ENCODE measurements at places on chromosomes 5 and 9.

GRCh38 chr9:76624391-76625048 lies 139.7 kb upstream of the PCA3 start:
- DNase-seq = no peak

GRCh38 chr5:119370486-119370885 lies 14.7 kb downstream of the TNFAIP8 start:
- DNase-seq = no peak

GRCh38 chr9:7094052-7094451 lies 336.3 kb downstream of the KDM4C start:
- no peak for DNase-seq

DNA sequence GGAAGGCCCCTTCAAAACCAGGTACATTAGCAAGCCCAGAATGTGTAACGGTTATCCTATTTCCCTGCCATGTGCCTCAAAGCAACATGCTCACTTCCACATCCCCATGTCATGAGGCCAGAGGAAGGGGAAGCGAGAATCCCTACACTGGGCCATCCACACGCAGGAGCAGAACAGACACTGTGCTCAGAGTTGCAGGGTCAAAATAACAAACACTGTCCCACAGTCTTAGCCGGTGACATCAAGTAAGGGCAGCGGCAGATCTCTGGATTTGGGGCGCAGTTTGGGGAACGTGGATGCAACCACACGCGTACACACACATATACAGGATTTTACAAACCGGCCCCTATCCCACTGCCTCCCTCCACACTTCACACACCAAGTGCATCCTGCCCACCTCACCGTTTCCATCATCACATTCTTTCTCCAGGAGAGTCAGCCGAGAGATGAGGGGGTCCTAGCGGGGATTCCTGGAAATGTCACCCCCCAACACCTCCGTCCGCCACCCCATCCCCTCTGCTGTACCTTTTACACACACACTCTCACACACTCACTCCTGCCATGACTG lies 776 bp downstream of the APBA1 start:
- no peak for DNase-seq

DNA sequence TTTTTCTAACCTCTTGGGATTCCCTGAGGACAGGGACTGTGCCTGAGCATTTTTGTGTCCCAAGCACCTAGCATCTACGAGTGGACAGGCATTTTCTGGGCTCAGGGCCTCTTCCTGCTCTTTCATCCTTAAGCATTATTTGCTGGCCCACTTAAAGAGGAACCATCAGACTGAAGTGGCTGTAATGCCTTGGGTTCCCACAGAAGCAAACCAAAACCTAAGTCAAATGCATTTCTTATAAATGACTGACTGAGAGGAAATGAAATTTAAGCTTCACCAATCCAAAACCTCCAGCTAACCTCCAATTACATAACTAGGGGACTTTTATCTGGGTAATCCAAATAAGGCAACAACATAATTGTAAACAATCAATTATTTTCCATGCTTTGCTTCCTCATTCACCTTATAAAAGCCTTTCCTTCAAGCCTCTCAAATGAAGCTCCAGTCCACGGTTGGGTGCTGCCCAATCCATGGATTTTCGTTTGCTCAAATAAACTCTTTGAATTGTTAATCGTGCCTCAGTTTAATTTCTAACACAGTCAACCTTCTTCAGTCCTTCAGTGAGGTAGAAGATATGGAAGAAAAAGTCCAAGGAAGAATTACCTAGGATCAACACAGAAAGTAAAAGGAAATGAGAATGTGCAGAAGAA lies 25.3 kb upstream of the SLC31A2 start:
- no peak for DNase-seq

GRCh38 chr9:121350993-121351561 lies 19.0 kb downstream of the STOM start:
- DNase-seq = peak; percentile 89

- DNase-seq = no peak
These were observed 39.1 kb downstream of the FBN2 start for GRCh38 chr5:128498844-128499455.

GRCh38 chr5:33417632-33418031 lies 23.1 kb upstream of the TARS1 start:
- no peak for DNase-seq

DNA sequence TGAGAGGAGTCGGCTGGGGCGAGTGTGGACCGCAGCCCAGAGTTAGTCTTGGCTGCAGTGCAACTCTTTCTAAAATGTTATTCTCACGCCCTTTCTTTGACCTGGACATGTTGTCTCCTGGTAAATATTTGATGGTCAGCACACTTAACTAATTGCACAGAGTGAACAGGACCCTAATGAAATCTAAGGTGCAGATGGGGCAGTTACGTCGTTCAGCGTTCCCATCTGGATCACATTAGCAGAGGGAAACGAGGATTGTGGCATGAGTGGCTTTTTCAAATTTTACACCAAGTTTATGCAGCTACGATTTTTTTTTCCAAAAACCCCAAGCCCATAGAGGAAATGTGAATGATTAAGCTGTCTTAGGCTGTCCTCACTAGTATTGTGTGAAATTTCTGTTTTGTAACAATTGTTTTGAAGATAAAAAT lies 483 bp downstream of the C9orf85 start:
- no peak for DNase-seq

DNA sequence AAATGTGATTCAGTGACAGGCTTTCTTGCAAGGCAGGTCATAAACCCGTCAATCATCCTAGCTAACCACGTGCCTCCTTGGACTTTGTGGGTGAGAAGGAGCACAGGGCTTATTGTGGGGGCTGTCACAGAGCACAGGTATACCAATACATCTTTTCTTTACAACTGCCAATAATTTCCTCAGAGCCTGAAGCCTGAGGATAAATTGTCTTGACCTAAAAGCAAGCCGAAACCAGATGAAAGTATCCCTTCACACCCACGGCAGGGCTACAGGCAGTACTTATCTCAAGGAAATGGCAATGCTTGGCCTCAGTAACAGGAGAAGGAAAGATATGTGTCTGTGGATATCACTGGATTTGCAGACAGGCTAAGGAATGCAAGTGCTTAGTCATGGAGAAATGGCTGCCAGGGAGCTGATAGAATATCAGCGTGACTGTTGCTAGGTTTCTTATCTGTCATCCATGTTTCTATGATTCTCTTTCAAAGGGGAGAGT lies 90.3 kb upstream of the ZNF366 start:
- peak; percentile 71 for DNase-seq

DNA sequence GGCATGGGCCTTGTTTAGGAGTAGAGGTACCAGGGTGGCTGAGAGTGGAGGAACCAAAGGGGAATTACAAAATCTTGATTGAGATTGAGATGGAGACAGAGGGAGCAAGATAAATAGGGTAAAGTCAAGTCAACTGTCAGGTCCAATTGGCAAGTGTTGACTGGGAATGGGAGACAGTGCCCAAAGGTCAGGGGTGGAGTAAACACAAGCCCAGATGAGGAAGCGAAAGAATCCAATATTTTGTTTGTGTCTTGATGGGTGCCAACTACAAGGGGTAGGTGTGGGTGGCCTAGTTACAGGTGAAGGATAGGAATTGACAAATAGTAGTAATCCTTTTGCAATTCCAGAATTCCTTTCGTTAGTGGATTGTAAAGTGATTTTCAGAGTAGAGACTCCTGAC lies 75.1 kb upstream of the AGXT2 start:
- no peak for DNase-seq
